ENCODE measurements at places on chromosomes 5 and 9.

GRCh38 chr5:174323878-174324281 lies 278.4 kb downstream of the NSG2 start:
- no peak for DNase-seq

- DNase-seq = peak; percentile 26
These were observed 16.5 kb upstream of the PRSS3 start for GRCh38 chr9:33778700-33779351.

DNA sequence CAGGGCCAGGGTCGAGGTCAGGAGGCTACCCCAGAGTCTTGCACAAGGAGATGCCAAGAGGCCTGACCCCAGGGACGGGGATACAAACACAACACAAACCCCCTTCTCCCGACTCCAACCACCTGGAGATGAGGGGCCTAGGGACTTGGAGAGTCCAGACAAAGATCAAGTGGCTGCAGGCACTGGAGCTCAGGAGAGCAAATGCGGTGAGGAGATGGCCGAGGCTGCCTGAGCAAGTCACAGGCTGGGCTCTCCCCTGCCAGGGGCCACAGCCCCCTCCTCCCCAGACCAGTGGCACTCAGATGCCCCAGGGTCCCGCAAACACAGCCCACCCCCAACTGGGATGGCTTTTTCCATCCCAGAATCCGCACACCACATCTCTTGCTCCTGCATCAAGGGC lies 15.8 kb downstream of the SH3GLB2 start:
- no peak for DNase-seq

- no peak for DNase-seq
These were observed 935.2 kb upstream of the TYRP1 start for GRCh38 chr9:11758016-11758415.

DNA sequence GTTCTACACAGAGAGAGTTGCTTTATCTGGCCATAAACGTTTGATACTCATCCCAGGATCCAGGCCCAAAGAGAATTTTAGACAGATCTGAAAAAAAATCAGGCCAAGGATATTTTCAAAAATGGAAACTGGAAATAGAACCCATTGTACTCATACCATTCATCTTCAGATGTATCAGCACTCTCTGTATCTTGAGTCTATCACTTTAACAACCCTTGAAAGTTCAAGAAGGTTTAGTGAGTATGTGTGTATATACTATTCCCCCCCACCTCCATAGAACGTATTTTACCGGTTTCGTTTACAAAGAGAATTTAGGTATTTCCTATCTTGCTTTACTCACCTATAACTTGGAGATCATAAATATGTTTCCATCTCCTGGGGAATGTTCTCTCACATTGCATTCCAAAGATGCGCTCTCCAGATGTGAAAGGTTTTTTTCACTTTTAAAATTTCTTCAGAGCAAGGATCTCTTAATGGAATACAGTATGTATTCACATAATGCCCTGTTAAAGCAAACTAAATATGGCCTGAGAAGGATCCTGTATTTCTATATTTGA lies 105.5 kb upstream of the TUT7 start:
- DNase-seq = no peak

All from GM12878 (cell line).